ENCODE measurements at places on chromosomes 4 and X. TPM values are rescaled to one million over a fixed set of nuclear protein-coding genes. Genes with fewer than 3 reads are reported as not detected.

The SLC4A4 gene
- polyA plus RNA-seq: 1.2 TPM

The PCYT1B gene
- 6.9 TPM for polyA plus RNA-seq

The RS1 gene
- not detected for polyA plus RNA-seq

The PDHA2 gene
- not detected for polyA plus RNA-seq

The GABRG1 gene
- 0.34 TPM for polyA plus RNA-seq

The PASD1 gene
- not detected for polyA plus RNA-seq

The SSX4 gene
- polyA plus RNA-seq: 0.47 TPM

The MND1 gene
- 63.5 TPM for polyA plus RNA-seq

The RTL3 gene
- polyA plus RNA-seq: not detected

The PABPC1L2B gene
- 0.27 TPM for polyA plus RNA-seq

The CT45A3 gene
- polyA plus RNA-seq: not detected

The TRIM61 gene
- polyA plus RNA-seq: not detected

The CENPVL1 gene
- 2.9 TPM for polyA plus RNA-seq

The PIR gene
- 25.2 TPM for polyA plus RNA-seq

The CASK gene
- polyA plus RNA-seq: 14.2 TPM
